ENCODE measurements at places on chromosomes 2 and 18.

DNA sequence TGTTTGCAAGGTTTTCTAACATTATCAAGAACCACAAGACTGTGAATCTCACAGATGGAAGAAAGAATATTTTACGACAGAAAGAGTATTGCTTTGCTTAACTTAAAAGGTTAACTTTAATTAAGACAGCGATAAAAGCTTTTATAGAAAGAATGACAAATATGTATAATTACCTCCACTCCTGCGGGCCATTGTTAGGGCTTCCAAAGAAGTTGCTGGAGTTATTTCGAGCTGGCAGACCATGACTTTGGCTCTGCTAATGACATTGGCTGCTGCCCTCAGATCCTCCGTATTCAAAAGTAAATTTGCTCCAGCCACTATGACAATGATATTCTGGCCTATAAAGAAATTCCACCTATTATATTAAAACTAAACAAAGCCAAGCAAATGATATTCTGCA, 47.3 kb downstream of the RBKS start:
- no peak for DNase-seq

- no peak for DNase-seq
Measured at GRCh38 chr18:62857263-62857976, 142.1 kb downstream of the PHLPP1 start.

DNA sequence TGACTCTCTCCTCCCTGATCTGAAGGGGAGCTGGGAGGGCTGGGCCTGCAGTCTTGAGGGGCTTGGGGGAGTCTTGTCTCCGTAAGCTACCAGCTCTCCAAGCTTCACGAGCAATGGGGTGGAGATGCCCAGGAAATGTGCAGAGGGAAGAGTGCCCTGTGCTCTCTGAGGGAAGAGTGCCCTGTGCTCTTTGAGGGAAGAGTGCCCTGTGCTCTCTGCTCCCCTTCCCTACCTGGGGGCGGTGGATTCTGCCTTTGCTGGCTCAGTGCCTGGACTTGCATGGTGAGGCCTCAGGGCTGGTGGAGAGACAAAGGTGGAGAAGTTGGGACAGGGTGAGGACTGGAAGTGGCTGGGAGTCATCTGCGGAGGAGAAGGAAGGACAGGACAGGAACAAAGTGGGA, 72.7 kb downstream of the TWIST2 start:
- no peak for DNase-seq

DNA sequence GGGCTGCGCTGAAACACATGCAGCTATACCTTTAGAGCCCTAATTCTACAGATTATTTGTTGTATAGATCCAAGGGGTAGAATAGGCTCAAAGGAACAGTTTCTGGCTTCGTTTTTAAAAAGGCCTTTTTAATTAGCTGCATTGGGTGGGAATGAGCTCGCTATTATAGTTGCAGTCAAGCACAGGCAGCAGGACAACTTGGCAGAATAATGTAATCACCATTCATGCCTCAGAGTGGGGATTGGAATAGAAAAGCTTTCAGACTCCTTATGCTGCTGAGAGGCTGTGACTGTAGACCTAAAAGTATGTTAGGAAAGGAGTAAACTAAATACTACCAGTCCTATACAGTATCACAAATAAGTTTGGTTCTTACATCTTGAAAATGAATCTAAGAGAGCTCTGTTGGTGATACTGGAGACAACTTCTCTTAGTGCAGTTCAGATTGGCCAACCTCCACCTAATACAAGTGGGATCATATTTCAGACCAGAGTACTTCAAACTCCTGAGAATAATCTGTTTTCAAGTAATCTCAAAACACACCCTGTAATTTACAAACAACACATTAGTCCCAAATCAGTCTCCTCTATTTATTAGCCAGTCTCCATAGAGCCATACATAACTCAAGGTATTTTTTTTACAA, 121.4 kb downstream of the ANTXR1 start:
- no peak for DNase-seq

GRCh38 chr2:149021761-149022160, 16.7 kb upstream of the LYPD6B start:
- no peak for DNase-seq

DNA sequence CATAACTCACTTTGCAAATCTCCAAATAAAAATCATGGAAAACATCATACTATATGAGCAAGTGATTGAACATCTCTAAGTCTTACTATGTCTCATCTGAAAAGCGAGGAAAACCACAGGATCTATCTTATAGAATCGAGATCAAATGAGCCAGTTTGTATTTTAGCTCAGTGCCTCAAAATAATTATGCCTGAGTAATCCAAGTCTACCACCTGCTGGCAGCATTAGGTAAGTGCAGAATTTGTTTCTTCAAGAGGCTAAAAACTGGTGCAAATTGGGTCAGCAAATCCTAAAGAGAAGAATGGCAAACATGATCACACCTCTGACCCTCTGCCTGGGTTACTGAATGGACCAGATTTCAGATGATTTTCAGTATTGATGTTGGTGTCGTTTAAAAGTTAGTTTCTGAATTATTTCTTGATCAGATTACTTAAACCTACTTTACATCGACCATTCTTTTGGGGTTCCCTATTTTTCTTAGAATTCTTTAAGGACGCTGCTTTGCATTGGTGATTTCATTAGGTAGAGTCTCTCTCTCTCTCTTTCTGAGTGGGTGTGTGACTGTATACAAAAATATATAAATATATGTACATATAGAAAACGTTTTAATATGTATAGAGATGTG, 12.7 kb upstream of the FHOD3 start:
- DNase-seq, result no peak

DNA sequence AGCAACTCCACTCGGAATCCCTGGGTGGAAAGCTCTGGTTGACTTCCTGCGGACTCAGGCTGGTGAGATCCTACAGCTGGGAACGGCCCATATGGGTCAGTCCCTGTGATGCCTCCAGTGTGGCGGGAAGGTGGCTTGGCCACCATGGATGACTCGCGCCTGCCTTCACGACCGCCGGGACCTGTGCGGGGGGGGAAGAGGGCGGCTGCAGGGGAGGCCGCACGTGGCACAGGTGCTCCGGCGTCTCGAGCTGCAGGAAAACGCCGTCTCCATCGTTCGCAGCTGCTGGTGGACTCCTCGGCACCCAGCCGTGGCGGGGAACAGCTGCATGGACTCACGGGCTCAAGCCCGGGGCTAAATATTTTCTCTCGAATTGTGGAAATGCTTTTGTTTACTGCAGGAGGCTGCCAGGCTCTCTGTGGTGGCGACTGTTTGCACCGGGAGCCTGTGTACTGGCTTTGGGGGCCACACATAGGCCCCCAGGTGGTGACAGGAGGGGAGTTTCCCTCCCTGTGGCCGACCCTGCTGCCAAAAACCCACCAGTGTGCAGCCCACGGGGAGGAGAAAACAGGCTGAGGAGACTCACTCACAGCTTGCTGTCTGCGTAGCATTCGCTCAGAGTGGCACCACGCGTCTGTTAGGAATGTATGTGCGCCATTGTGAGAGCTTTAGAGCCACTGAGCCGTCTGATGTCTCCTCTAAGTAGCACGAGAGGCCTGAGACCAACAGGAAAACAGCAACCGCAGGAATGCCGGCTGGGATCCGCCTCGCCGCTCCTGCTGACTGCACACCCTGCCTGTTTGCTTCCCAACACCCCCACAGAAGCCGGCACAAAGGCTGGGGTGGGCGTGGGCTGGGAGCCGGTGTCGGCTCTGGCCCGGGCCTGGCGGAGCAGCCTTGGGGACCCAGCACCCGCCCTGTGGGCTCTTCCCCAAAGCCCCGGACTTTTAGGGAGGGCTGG, 89.2 kb downstream of the NFATC1 start:
- no peak for DNase-seq

GRCh38 chr18:63342206-63342605, 22.6 kb upstream of the BCL2 start:
- no peak for DNase-seq

- DNase-seq, result no peak
Measured at GRCh38 chr18:57585421-57585820, 1.1 kb downstream of the FECH start.

DNA sequence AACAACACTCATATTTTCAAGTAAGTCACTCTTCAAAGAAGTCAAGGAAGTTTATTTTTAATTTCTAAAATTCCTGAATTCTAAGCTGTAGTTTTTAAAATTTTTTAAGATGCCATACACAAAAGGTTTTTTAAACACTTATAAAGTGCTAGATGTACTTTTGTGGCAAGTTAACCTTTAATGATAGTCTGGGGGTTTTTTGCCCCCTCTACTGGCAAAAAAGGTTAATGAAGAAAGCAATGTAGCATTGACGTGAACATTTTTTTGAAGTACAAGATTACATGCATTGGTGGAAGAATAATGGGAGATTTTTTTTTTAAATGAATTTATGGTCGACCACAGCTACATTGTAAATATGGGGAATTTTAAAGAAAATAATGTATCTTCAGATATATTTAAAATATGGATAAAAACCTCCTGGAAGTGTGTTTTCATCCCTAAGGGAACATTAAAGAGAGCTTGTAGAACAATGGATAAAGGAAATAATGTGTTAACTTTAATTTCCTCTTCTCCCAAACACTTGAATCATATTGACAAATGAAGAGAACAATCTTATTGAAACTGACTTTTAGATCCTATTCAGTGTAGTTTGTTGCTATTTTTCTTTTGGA, 12.6 kb downstream of the ITPRID2 start:
- DNase-seq, result no peak

DNA sequence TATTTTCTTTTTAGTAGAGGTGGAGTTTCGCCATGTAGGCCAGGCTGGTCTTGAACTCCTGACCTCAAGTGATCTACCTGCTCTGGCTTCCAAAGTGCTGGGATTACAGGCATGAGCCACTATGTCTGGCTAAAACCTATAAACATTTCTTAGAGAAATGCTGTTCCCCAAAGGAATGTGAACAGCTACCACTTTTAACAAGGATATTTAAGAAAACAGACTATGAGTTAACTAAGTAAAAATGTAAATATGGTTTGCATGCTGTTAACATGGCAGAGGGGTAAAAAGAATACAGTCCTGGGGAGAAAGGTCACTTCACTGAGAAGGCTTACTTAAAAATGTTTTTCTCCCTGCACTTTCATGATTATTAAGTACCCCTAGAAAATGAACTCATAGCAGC, 57.1 kb downstream of the SLC16A14 start:
- DNase-seq, result no peak

GRCh38 chr2:144431998-144432397, 87.9 kb downstream of the ZEB2 start:
- DNase-seq, result no peak

GRCh38 chr18:41700416-41700815, 254.6 kb upstream of the PIK3C3 start:
- no peak for DNase-seq

- no peak for DNase-seq
Measured at GRCh38 chr18:63058521-63058920, 261.0 kb downstream of the BCL2 start.
